ENCODE measurements at places on chromosomes 3 and 15. TPM values are rescaled to one million over a fixed set of nuclear protein-coding genes. Genes with fewer than 3 reads are reported as not detected.

The CCDC54 gene
- 0.16 TPM for total RNA-seq

The ISLR gene
- 8.9 TPM for total RNA-seq

The HRH1 gene
- total RNA-seq = 1.7 TPM

The GHSR gene
- total RNA-seq = not detected

The DAZL gene
- not detected for total RNA-seq

The NAALADL2 gene
- total RNA-seq = 10.6 TPM

The GOLGA8J gene
- total RNA-seq = not detected

The MNS1 gene
- total RNA-seq = 1.9 TPM

The TIMP4 gene
- total RNA-seq = 2.5 TPM

The HSPBAP1 gene
- total RNA-seq = 12.9 TPM

The EFCC1 gene
- 0.94 TPM for total RNA-seq
